ENCODE measurements at places on chromosomes 11 and 22.

GRCh38 chr11:12112750-12113149, 2.4 kb downstream of the MICAL2 start:
- DNase-seq: no peak

GRCh38 chr11:5522308-5522707, 5.8 kb upstream of the UBQLNL start:
- no peak for DNase-seq

GRCh38 chr11:133172349-133172748, 360.0 kb downstream of the OPCML start:
- DNase-seq: no peak

DNA sequence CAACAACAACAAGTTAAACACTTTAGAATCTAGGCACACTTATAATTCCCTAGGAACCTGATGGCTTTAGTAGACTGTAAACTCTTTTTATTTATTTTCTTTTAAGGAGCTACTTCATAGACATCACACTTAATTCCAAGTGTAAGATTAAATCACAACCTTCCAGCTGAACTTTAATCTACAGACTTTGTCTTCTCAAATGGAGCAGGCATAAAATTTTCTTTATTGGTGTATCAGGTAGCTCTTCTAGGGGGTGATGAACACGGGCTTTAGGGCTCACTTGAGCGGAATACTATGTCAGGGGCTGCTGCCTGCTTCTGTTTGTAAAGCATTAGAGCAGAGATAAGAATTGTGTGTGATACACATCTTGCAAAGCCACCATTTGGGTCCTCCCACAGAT, 525.8 kb upstream of the FAT3 start:
- DNase-seq: no peak

DNA sequence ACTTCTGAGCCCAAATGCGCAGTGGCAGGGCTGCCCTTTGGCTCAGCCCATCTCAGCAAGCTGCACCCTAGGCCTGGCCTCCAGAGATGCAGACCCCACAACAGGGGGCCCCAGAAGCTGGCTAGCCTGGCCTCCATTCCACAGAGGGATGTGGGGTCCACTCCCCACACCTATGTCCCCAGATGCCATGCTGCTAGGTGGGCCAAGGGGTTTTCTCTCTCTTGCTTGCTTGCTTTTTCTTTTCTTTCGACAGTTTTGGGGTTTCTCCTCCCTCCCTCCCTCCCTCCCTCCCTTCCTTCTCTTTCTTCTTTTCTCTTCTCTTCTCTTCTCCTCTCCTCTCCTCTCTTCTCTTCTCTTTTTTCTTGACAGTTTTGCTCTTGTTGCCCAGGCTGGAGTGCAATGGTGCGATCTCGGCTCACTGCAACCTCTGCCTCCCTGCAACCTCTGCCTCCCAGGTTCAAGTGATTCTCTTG, 9.6 kb downstream of the SCARF2 start:
- DNase-seq: no peak

DNA sequence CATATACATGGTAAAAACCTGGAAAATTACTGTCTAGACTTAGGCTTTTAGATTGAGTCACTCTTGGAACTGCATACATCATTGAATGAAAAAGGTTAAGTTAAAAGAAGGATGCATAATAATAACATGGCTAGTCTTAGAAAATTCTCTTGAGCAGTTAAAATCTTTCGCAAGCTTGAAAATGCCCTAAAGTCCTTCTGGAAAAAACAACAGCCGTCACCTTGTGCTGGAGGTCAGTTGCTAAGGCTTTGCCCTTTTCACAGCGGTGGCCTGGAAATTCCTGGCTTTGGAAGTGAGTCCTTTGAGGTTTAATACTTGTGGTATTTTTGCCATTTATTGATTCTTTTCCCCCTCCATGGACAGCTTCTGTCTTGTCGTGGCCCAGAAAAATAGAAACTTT, 17.4 kb upstream of the FBLN1 start:
- no peak for DNase-seq

- no peak for DNase-seq
These were observed 83.3 kb upstream of the PRDM11 start for GRCh38 chr11:45062974-45063635.

- DNase-seq: no peak
These were observed 1157.5 kb upstream of the RAG2 start for GRCh38 chr11:37755521-37755920.

GRCh38 chr11:59174664-59175033, 2.7 kb downstream of the DTX4 start:
- no peak for DNase-seq

GRCh38 chr22:29621761-29622526, 18.5 kb downstream of the NF2 start:
- DNase-seq: no peak

GRCh38 chr11:118212131-118212725, 12.6 kb downstream of the JAML start:
- no peak for DNase-seq

- DNase-seq: peak; percentile 60
These were observed at the start of gene RNF215 for GRCh38 chr22:30386960-30387827. Gene RNF215 (minus strand): TSS chr22:30387411. CDS start chr22:30387313, 98 bp downstream.

GRCh38 chr11:132535830-132536229, 996.5 kb downstream of the OPCML start:
- no peak for DNase-seq

DNA sequence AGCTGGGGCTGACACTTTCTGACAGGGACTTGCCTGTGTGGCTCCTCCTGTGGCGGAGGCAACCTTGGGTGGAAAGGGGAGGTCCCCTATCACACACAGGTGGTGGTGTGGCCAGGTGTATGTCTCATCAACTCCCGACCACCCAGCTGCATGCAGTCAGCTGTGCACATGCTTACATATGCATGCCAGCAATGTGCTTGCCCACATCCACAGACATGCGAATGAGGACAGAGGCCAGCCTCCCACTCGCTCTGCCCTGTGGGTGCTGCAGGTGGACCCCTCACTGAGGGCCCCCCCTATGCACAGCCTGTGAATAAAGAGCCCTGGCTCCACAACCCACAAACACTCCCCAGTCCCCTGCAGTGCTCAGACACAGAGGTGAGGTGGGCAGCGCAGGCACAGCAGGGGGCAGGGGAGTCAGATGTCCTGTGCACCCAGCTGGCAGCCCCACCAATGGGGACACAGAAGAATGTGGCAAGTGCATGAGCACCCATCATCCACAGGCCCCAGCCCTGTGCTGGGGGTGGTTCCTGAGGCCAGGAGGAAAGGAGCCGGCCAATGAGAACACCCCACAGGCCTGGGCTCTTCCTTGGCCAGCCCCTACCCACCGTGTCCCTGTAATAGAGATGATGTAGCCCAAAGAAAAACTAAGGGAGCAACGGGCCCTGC, 9.5 kb downstream of the GNB1L start:
- no peak for DNase-seq

DNA sequence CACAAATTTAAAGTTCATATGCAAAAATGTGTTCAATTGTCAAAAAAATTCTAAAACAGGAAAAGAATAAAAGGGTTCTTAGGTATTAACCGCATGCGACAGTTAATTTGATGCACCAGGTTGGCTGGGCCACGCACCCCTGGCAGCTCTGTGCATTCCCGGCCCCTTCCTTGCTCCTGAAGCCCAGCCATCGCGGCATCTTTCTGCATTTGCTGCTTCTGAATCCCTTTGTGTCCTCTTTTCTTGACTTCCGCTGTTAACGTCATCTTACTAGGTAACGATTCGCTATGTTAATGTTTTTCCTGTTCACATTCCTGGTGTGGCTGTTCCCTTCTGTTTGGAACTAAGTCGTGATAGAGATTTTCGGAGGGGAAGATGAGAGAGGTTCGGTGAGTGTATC, 7.9 kb upstream of the KLHDC7B start:
- no peak for DNase-seq

GRCh38 chr22:41365425-41365824, 16.3 kb upstream of the TEF start:
- DNase-seq: no peak

GRCh38 chr11:130386056-130386455, 42.4 kb downstream of the ADAMTS8 start:
- no peak for DNase-seq

DNA sequence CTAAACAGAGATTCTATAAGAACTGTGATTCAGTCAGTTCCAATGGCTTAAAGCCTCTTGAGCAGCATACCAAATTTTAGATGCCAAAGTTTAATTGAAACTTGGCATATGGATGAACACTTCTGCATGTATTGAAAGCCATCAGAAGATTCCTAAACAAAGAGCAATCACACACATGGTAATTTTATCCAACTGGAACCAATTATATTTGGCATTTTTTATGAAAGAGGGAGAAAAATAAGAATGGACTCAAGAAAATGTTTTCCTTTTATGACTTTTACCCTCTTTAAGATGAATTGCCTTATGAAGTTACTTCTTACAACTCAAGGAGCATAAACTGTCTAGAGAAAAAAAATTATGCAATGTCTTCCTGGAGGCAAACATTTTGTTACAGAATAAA, 7.4 kb downstream of the TRPC6 start:
- no peak for DNase-seq

DNA sequence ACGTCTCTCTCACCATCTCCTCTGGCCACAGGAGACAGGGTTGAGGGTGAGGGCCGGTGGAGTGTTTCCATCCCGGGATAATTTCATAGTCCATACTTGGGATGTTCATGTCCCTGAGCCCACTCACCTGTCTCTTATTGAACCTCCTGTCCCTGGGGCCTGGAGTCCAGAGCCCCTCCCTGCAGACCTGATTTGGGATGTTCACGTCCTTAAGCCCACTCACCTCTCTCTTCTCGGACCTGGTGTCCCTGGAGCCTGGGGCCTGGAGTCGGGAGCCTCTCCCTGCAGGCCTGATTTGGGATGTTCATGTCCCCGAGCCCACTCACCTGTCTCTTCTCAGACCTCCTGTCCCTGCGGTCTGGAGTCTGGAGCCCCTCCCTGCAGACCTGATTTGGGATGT, 868.2 kb downstream of the BRD1 start:
- no peak for DNase-seq

- DNase-seq: no peak
These were observed 391.1 kb downstream of the TENM4 start for GRCh38 chr11:79049741-79050179.

DNA sequence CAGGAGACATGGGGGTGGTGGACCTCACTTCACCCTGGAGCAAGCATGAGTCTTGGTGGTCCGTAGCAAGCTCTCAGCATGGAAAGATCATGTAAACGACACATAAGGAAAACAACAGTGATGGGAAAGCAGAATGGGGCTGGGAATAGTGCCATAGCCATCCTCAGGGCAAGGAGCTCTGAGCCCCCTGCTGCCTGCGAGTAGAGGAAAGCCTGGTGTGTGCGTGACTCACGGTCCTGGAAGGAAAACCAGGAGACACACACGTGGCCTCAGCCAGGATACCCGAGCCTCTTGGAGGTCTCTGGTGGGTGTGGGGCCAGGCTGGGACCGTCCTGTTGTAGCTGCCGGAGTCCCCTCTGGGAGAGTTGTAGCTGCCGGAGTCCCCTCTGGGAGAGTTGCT, 12.4 kb downstream of the SHANK3 start:
- DNase-seq: no peak

GRCh38 chr11:76807206-76807875, 24.2 kb downstream of the TSKU start:
- peak; percentile 51 for DNase-seq

DNA sequence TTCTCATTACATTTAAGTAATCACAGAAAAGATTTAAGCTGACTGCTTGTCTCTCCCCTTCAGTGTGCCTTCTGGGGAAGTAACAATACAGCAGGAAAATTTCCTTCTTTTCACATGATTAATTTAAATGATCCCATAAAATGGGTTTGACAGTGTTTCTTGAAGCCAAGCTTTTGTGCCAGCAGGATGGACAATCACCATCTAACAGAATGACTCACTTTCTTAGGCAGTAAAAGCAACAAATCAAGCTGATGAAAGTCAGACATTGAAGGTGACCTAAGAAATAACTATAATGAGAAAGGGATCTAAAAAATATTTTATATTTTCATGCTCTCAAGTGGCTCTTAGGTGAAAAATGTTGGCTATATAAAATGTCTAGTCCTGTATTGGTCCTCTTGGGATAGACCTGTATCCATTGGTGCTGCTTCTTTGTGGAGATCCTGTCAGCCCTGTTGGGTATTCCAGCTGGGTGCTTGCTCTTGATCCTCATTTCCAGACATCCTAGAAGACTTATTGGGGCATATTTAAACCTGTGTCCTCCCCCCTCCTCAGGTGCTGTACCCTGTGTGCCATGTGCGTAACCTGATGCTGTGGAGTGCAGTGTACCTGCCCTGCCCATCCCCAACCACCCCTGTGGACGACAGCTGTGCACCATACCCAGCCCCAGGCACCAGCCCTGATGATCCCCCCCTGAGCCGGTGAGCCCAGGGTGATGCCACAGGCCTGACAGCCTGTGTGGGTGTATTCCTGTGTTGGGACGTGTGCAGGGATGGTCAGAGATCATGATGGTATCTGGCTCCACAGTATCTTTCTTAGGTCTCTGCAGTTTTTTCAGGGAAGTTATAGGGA, 62.7 kb upstream of the HORMAD2 start:
- DNase-seq: no peak

DNA sequence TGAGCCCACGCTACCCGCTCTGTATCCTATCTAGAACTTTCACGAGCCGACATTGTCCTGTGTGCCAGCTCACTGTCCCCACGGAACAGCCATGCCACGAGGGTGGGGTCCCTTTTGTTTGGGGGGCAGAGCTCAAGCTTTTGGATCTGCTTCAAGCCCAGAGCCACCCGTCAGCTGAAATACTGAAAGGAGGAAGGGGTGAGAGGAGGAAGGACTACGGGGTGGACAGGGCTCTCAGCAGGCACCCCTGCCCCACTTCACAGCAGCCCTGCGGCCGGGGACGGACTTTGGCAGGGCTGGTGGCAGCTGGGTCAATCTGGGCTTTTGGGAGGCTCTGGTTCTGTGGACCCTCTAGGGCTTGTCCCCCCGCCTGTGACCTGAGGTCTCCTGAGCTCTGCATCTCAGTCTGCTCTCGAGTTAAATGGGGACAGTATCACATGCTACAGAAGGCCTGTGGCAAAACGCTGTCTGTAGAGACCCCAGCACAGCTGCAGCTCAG, 30.0 kb upstream of the MUC5AC start:
- no peak for DNase-seq

DNA sequence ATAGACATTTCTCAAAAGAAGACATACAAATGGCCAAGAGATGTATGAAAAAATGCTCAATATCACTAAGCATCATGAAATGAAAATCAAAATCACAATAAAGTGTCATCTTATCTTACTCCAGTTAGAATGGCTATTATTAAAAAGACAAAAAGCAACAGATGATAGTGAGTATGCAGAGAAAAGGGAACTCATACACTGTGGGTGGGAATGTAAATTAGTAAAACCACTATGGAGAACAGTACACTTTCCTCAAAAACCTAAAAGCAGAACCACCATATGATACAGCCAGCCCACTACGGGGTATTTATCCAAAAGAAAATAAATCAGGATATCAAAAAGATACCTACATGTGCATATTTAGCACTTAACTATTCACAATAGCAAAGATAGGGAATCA, 700.0 kb upstream of the ANO5 start:
- no peak for DNase-seq
